ENCODE measurements at places on chromosomes 2 and 18. TPM values are rescaled to one million over a fixed set of nuclear protein-coding genes. Genes with fewer than 3 reads are reported as not detected.
A peak's percentile ranks its signal among the peaks of the same experiment; 100 is the strongest.

- DNase-seq: no peak
Measured at GRCh38 chr2:222882484-222882928, 21.7 kb downstream of the ACSL3 start.

GRCh38 chr2:138500592-138501424 lies 762 bp upstream of the SPOPL start:
- peak; percentile 13 for DNase-seq

TUBB8B gene
- not detected for total RNA-seq

KCNG2 gene
- total RNA-seq: not detected

DNA sequence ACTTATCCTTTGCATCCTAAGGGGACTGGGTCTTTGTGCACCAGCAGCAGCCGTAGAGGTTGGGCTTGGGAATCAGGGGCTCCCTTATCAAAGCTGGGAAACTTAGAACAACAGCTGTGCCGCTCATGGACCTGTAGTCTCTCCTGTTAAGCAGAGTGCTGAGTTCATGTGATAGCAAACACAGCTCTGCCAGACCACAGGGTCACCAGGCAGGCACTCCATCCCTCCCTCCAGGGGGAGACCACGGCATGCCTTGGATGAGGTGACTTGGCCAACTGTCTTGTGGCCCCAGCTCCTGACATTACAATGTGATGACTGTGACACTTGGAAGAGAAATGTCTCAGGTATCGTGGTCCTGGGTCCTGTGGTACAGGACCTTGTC lies 60.0 kb downstream of the DGKD start:
- DNase-seq: no peak

- DNase-seq: no peak
Measured at GRCh38 chr2:7858624-7859023, 823.2 kb upstream of the ID2 start.

GRCh38 chr2:231677632-231678104 lies 30.7 kb upstream of the PTMA start:
- peak; percentile 91 for DNase-seq

DNA sequence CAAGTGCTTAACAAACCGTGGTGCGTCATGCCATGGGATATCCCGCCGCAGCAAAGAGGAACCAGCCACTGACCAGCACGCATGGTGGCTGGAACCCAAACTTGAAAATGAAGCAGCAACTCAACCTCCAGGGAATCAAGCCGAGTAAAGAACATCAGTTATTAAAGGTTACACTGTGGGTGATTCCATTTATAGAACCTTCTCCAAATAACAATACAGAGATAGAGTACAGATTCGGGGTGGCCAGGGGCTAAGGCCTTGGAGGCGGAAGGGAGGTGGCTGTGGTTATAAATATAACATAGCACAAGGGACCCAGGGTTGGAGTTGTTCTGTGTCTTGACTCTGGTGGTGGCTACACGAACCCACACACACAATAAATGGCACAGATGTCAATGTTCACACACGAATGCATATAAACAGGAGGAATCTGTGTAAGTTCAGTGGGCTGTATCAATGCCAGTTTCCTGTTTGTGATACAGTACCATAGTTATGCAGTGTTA lies 123.1 kb downstream of the EIPR1 start:
- DNase-seq: no peak

DNA sequence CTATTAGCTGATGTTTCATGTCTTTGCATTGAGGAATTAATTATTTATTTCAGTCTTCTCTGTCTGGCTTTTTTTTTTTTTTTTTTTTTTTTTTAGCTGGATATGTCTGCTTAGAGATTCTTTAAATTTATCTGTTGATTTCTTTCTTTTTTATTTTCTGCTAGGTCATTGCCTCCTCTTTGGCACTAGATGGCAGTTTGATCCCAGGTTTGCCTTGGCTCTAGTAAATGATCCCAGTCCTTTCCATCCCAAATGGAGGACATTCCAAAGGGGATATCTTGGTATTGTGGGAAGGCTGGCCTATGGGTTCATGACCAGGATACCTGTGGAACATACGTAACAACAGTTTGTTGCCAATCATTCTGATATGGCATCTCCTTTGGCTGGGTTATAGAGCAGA lies 339.5 kb upstream of the GCFC2 start:
- no peak for DNase-seq

DNA sequence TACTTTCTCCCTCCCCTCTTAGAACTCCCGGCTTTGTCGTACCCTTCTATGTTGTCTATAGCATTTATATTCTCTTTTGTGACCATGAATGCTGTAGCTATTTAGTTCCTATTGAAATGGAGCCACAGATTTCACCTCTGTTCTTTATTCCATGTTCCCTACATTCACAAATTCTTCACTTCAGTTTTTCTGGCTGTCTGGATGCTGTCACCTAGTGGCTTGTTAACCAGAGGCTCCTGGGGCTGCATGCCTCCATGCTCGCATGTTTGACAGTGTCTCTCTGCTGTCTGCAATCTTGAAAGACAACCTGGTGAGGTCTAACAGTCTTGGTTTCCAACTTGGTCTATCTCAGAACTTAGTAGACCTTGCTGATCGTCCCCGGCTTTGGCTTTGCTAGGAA lies 48.2 kb downstream of the CFAP221 start:
- no peak for DNase-seq

DNA sequence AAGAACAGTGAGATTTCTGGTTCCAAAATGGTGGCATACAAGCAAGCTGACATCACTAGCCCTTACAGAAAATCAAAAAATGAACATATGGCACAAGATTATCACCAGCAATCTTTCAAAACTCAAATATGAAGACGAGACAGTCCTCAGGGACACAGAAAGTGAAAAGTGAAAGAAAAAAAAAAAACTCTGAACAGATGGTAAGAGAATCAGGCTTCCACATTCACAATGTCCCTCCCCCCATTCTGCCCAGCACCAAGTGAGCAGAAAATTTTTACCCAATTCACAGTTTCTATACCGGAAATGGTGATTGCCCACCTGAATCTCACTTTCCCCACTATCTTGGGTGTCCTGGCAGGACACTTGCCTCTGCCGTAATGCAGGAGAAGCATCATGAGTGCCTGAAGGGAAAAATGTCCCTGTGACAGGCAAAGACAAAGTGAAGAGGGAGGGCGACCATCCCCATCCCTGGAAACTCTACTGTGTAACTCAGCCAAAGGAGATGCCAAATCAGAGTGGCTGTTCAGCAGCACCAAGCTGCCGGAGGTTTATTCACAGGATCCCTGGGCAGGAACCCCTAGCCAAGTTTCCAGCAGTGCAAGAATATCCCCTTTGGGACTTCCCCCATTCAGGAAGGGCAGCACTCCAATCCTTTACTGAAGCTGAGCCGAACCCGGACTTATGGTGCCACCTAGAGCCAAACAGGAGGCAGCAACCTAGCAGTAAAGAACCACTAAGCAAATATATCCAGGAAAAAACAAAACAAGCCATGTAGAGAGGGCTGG lies 312.2 kb downstream of the LRATD1 start:
- DNase-seq: peak; percentile 13

ZNF804A gene
- total RNA-seq: 4.1 TPM

GRCh38 chr2:186605041-186605440 lies 15.2 kb downstream of the ITGAV start:
- no peak for DNase-seq

GRCh38 chr2:201955702-201956141 lies 77.9 kb upstream of the FZD7 start:
- no peak for DNase-seq

DNA sequence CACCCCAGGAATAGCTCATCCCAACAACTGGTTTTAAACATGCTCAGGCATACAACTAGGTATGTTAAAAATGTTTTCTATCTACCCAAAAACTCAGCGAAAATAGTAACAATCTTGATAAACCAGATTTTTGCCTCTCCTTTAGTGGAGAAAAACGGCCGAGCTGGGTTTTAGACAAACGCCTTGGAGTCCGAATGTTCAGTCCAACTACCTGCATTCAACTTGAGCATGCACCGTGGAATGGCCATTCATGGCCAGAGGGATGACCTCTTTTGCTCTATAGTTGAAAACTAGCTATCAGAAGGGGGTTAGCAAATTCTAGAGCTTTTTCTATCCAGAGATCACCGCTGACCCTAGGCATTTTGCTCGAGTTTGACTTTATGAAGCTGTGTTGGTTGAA lies 30.8 kb downstream of the PDIA6 start:
- no peak for DNase-seq

GRCh38 chr2:159615367-159616285 lies 722 bp downstream of the BAZ2B start:
- DNase-seq: peak; percentile 91

GRCh38 chr18:63789327-63789726 lies 14.1 kb downstream of the SERPINB7 start:
- no peak for DNase-seq

- no peak for DNase-seq
Measured at GRCh38 chr18:24656551-24657443, 196.4 kb downstream of the HRH4 start.

LINC00305 gene
- total RNA-seq: not detected

- no peak for DNase-seq
Measured at GRCh38 chr2:173288561-173288960, 66.1 kb upstream of the CDCA7 start.

GRCh38 chr18:25164211-25164847 lies 187.6 kb downstream of the ZNF521 start:
- no peak for DNase-seq

- no peak for DNase-seq
Measured at GRCh38 chr2:69192176-69192945, 179.4 kb downstream of the ANTXR1 start.

GRCh38 chr2:218292048-218293014 lies at the start of gene TMBIM1:
TSS of gene TMBIM1 (minus strand) at chr2:218292503. CDS start at chr2:218282141, 10,362 bp downstream.
- peak; percentile 77 for DNase-seq

DNA sequence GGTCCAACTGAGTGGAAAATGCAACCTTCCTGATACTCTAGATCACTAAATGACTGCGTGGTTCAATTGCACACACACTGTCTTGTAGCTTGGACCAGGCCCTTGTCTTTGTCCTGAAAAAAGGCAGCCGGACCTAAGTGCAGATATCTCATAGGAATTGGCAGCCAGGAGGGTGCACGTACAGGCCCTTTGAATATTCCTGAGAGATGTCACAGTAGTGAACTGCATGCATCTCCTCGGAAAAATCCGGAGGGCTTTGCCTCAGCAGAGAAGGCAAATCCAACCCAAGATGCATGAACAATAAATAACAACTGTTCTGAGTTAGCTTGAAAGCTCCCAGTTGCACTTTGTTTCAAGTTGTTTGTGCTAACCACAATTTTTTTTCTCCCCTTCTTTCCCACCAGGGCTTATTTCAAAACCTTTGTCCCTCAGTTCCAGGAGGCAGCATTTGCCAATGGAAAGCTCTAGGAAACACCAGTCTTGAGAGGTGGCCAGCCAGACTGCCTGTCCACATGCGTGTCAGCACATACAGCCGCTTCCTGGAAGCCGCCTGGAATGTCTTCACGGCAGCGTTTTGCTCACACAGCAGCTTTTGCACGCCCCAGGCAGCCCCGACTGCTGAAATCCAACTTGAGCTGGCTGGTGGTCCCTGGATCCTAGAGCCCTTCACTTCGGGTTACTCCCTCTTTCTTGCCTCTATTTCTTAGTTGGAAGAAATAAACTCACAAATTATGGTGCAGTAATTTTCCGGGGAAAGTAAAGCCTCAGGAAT lies 54.4 kb upstream of the FOSL2 start:
- peak; percentile 80 for DNase-seq

AGXT gene
- total RNA-seq: 1.6 TPM

GRCh38 chr2:121134728-121135127 lies 150.3 kb downstream of the TFCP2L1 start:
- DNase-seq: no peak

DNA sequence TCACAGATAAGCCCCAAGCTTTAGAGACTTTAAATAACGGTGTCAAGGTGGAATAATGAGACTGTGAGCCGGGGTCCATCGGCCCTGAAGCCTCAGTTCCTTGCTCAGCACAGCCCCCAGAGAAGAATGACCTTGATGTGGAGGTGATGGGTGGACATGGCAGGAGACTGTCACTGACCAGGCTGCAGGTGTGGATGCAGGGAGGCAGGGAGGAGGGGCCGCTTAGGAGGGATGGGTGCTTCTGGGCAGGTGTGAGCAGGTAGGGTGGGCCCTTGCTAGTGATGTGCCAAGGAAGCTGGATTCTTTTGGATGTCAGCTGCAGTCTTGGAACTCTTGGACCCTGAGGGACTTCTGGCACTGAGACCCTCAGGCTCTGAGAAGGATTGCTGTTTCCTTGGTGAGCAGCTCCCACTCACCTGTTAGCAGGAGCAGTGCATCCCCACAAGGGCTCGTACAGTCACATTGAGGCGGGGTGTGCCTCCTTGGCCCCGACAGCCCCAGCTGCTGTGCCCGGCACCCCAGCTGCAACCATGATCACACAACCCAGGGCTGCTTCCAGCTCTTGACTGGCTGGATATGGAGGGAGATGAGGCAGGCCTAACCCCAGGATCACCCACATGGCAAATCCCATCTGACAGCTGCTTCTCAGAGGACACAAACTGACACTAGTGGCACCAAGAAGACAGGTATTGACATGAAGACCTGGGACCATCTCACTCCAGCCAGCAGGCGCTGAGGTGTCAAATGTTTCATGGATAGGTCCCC lies 209.8 kb upstream of the HDAC4 start:
- no peak for DNase-seq

GRCh38 chr2:60608679-60609078 lies 55.2 kb upstream of the BCL11A start:
- DNase-seq: no peak

EMILIN1 gene
- total RNA-seq: 210 TPM

LIPG gene
- total RNA-seq: 138 TPM

GCG gene
- total RNA-seq: 0.17 TPM

DNA sequence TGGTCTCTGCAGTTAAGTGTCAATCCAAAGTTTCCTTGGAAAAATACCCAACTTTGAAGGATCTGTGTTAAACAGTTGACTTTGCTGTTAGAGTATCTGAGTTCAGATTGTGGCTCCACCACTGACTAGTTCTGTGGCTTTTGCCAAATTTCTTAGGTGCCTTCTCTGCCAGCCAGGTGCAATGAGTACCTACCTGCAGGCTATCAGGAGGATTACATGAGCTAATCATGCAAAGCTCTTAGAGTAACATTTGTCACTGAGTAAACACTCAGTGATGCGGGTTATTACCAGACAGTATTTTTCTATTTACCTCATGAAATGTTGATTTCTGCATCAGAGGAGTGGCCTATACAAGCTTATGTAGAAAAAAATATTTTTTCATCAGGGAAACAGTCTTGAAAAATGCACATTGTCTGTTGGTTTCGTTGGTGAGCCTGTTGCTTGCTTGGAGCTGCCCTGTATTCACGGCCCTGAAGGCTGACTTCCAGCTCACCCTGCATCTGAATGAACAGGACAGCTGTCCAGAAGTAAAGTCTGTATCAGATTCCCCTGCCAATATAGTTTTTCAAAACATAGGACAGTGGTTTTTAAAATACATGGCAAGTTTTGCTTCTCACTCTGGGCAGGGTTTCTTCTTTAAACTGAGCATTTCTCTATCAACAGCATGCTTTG lies 235.1 kb downstream of the CDCA7 start:
- no peak for DNase-seq

DNA sequence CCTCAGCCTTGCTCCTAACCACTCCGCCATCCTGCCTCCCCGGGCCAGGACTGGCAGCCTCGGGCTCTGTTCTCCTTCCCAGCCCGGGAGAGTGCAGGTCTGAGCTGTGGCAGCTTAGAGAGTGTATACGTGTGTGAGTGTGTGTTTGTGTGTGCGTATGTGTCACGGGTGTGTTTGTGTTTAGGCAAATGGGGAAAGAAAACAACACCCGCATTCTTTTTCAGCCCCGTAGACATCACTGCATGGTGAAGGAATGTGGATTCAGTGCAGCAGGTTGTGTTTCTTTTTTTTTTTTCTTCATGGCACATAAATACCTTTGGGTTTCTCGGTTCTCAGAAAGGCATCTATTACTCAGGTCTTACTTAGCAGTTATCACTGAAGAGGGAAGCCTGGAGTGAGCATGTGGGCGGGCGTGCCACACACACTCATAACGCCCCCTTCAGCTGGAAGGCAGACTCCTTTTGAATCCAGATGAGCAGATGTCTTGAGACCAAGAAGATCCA lies 44.2 kb downstream of the GLI2 start:
- DNase-seq: no peak

All from mucosa of gallbladder (tissue), 1 donor.